ENCODE measurements at places on chromosomes 1 and 21. TPM values are rescaled to one million over a fixed set of nuclear protein-coding genes. Genes with fewer than 3 reads are reported as not detected.

Gene SLC37A1
- 0.24 TPM for total RNA-seq

Gene MYCL
- total RNA-seq = 0.12 TPM

Gene LCE1B
- total RNA-seq = not detected

Gene ACTA1
- total RNA-seq = not detected

Gene LDLRAD2
- not detected for total RNA-seq

Gene PTCH2
- 0.12 TPM for total RNA-seq

Gene C1orf167
- not detected for total RNA-seq

Gene C1QTNF12
- total RNA-seq = not detected

Gene ARHGAP29
- total RNA-seq = 13.6 TPM

Gene TNFRSF4
- not detected for total RNA-seq

Gene DHDDS
- total RNA-seq = 30.8 TPM

Measured in RPMI7951 (cell line).